HFFc6 (cell line): ENCODE measurements at places on chromosomes 7 and 10. TPM values are rescaled to one million over a fixed set of nuclear protein-coding genes. Genes with fewer than 3 reads are reported as not detected.

GRCh38 chr10:34504534-34504933 is 310.6 kb downstream of the PARD3 start:
- no peaks in the 10 kb centered on the region; the same call in 1 of the 2 replicates for H3K27me3 ChIP-seq
- DNase-seq, result peak; percentile 42
- no peak overlapping the region; the same call in 1 of the 2 replicates for H3K27ac ChIP-seq
- peaks cover 16% of the 10 kb centered on the region for H3K4me1 ChIP-seq

DNA sequence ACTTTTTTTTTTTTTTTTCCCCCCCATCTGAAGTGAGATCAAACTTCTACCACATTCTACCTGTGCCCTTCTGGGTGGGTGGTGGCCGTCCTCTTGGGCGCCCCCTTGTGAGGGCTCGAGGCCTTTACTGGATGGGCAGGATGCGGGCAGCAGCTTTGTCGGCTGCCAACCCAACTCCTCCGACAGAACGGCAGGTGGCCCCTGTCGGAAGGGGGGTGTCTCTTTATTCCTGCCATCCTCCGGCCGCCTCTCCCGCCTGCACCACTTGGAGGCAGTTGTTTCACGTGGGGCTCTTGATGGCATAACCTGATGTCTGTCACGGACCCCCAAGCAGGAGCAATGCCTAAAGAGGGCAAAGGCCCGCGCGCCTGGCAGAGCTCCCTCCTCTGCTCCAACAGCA is 31.0 kb downstream of the AMZ1 start:
- H3K4me3 ChIP-seq, result no peak overlapping the region
- H3K4me1 ChIP-seq, result peaks cover 29% of the 10 kb centered on the region
- H3K36me3 ChIP-seq, result peaks cover 37% of the 10 kb centered on the region
- H3K27me3 ChIP-seq, result peaks cover 12% of the 10 kb centered on the region
- no peak for DNase-seq
- H3K27ac ChIP-seq, result no peak overlapping the region

KIF11 gene
- 15.4 to 40.3 TPM (median 29.6 TPM) in 3 replicates for total RNA-seq

DNA sequence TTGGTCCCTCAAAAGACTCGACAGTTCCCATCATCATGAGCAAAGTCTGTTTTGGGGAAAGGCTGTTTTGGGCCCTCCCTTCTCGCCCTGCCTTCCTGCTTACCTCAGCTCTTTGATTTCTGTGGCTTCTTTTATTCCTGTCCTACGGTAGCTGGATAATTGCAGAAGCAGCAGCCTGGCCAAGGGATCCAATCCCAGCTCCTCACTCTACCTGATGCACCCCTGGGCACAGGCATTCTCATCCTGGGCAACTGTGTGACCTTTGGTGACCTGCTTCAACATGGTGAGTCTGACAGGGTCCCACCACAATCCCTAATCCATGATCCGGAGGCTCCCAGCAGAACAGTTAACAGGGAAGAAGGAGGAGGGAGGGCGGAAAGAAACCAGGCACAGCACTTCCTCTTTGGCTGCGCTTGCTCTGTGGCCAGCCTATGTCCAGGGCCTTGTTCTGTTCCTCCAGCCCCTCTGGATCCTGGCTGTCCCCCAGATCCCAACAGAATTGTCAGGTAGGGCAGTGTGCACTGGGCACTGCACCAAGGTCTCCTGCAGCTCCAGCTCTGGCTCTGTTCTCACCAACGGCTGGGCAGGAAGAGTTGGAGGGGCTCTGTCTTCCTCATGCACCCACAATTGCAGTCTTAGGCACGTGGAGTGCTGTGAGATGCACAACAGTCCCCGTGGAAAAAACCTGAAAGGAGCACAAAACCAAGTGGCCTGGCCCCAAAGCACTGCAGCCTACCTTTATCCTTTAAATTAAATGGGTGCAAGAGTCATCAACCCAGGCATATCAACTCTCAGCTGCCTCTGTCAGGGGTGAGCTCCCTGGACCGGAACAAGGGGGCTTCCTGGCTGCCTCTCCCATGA is 144.4 kb downstream of the PTPN20 start:
- H3K4me3 ChIP-seq, result no peak overlapping the region
- DNase-seq, result no peak
- H3K27me3 ChIP-seq, result peaks cover 46% of the 10 kb centered on the region
- no peaks in the 10 kb centered on the region for H3K36me3 ChIP-seq

- DNase-seq, result peak; percentile 70
- peak overlapping the region; percentile 63 for H3K27ac ChIP-seq
- H3K27me3 ChIP-seq, result no peaks in the 10 kb centered on the region; the same call in 1 of the 2 replicates
Measured at GRCh38 chr7:66140924-66141323, 26.3 kb downstream of the CRCP start.

GRCh38 chr10:69292459-69292858 is 14.2 kb downstream of the HK1 start:
- H3K4me3 ChIP-seq, result no peak overlapping the region
- no peak for DNase-seq
- H3K36me3 ChIP-seq, result no peaks in the 10 kb centered on the region
- no peaks in the 10 kb centered on the region for H3K4me1 ChIP-seq
- no peak overlapping the region for H3K27ac ChIP-seq

DNA sequence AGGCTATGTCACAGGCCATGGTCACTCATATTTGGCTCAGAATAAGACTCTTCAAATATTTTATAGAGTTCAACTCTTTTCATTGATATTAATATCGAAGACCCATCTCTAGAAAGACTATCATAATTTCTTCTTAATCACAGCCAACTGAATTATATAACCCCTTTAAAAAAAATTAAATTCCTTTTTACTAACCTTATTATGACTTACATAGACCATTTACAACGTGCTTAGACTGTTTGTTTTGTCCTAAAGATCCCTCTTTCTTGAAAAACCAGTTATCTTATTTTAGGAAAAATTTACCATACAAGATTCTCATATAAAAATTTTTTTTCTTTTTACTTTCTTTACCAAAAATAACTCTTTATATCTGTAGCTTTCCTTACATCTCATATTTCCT is 10.2 kb upstream of the TMEM254 start:
- H3K27me3 ChIP-seq, result peaks cover 6% of the 10 kb centered on the region
- H3K27ac ChIP-seq, result no peak overlapping the region
- no peaks in the 10 kb centered on the region for H3K4me1 ChIP-seq
- DNase-seq, result no peak
- 0 out of 2 replicates have a peak, but pooled peaks cover 4% of the 10 kb centered on the region for H3K36me3 ChIP-seq

IPMK gene
- 3.3 to 3.5 TPM (median 3.4 TPM) in 3 replicates for total RNA-seq

ZNHIT1 gene
- total RNA-seq, result 95.8 to 135 TPM (median 104 TPM) in 3 replicates

FEZF1 gene
- not detected in 3 replicates for total RNA-seq

PRF1 gene
- total RNA-seq, result not detected in 3 replicates
